ENCODE measurements at places on chromosomes 4 and X. TPM values are rescaled to one million over a fixed set of nuclear protein-coding genes. Genes with fewer than 3 reads are reported as not detected.

MAGEA1 gene
- not detected for total RNA-seq

DNA sequence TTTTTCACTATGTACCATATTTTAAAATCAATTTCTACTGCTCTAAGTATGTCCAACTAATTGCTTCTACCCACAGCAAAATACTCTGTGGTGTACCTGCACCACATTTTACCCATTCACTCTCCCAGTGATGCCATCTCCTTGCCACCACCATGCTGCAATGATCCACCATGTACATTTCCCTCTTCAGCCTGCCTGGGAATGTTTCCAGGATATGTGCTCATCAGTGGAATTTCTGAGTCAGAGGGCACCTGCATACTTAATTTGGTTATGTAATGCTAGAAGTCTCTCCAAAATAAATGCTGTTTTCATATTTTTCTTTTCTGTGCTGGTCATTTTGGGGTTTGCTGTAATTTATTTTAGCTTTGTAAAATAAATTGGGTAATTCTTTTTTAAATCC lies 33.2 kb upstream of the OCIAD2 start:
- DNase-seq: no peak

GRCh38 chrX:137562096-137562495 lies 3.8 kb upstream of the ZIC3 start:
- no peak for DNase-seq

- no peak for DNase-seq
Measured at GRCh38 chr4:128853741-128854140, 44.2 kb downstream of the JADE1 start.

DNA sequence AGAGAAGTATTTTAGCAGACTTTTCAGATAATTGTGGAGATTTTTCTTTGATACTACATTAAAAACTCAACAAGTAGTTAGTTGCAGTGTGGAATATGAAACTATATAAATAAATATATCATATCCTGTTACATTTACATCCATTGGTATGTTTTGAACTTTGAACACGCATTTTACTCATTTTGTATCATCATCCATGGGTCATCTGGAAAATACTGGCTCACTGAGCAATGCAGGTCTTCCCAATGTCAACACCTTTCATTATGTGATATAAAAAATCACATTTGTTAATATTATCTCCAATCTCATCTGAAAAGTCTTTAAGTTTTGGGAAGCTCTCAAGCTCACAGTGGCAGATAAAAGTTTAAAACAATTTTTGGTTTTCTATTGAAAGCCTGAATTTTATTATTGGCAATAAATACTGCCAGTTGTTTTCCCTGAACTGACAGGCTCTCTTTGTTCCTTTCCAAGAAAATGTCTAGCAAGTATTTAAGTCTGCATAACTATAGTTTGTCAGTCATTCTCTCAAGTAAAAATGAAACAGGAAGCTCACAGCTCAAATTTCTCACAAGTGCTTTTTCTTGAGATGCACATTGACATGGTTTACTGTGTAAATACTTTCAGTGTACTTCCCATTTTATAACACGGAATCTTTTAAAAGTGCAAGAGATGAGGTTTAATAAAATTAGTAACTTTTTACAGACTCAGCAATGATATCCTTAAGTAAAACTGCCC lies 183.5 kb upstream of the GPC4 start:
- DNase-seq: no peak

DNA sequence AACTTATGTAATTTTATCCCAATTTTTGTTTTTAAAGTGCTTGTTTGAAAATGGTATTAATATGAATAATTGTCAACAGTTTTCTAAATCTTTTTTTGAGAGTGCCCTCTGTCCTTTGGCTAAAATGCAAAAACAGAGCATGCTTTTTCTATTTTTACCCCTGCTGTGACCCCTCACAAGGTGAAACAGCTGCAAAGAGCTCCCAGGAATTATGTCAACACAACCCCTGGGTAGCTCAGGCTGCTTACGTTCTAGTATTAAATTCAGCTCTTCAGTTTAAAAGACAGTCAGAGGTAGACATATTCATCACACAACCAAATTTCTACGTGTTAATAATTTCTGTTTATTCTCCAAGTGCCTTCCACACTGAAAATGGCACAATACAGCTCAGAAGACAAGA lies 367.5 kb downstream of the PRDM5 start:
- DNase-seq: no peak

BCORL1 gene
- total RNA-seq: 12.6 TPM
